Caudate nucleus (tissue), 63 donors: ENCODE measurements at places on chromosomes 3 and 15.

DNA sequence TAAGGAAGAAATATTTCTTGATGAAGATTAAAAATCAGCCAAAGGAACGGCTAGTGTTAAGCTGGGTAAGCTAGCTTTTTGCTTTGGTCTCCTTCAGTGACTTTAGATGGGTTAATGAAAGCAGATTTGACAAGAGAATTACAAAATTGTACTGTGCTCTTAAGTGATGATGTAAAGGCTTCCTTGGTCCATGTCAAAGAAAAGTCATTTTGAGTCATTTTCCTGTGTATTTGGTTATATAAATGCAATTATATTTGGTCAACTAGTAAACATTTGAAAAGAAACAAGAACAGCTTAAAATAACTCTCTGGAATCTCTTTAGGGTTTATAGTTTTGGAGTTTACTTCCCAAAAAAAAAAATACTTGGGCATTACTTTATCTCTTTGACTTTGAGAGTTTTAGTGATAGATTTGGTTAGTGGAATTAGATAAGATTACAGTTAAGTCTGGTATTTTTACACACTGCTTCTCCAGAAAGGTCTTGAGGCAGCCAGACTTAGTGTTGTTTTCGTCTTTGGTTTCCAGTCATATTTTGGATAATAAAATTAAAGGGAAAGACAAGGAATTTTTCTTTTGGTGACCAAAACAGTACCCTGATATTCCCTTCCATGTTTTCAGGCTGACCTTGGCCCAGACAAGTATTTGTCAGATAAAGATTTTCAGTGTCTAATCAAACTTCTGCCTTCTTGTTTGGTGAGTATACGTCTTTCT is 42.3 kb downstream of the PDHB start:
- DNase-seq, result no peak

DNA sequence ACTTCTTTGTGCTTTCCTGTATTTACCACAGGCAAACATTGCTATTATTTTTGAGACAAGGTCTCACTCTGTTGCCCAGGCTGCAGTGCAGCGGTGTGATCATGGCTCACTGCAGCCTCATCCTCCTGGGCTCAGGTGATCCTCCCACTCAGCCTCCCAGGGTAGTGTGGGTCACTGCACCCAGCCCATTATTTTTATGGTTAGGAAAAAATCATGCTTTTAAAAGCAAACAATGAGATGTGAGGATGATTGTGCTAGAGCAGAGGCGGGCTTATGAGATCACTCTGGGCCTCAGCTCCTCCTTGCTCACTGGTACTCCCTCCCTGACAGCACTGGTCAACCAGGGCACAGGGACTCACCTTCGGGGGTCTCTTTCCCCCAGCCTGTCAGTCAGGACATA is 2.2 kb downstream of the MAN2C1 start:
- no peak for DNase-seq

DNA sequence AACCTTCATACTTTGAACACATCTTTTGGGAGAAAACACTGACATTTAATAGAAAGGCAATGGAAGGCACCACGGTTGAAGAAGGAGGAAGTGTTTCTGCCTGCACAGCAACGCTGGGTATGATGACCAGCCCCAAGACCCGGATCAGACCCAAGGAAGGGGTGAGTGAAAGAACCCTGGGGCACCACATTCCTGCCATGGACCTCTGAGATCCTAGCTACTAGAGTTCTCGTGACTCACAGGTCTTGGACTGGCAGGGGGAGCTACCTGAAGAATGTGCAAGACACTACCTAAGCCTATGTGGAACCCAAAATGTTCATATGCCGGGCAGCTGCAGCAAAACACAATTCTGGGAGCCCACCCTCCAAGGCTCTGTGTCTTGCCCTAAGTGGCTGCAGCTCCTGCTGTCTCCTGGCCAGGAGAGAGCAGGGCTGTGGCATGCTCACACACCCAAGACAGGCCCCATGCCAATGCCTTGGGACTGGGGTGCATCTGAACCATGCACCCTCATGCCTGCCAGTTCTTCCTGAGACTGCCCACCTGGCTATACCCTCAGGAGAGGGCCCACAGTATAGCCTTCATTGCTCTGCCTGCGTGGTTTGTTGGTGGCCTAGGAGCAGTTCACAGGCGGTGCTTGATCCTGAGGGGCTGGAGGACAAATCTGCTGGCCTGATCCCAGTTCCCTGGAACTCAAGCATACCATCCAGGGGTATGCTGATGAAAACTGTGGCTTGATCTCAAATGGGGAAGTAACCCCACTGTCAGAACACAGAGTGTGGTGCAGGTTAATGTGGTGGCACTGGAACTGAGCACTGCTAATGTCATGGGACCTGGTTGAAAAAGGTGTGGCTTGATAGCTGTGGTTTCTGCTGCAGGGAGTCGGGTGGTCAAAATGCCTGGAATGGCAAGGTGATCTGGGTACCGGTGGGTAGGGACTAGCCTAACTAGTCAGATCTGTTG is 353.3 kb upstream of the ARHGEF26 start:
- no peak for DNase-seq

DNA sequence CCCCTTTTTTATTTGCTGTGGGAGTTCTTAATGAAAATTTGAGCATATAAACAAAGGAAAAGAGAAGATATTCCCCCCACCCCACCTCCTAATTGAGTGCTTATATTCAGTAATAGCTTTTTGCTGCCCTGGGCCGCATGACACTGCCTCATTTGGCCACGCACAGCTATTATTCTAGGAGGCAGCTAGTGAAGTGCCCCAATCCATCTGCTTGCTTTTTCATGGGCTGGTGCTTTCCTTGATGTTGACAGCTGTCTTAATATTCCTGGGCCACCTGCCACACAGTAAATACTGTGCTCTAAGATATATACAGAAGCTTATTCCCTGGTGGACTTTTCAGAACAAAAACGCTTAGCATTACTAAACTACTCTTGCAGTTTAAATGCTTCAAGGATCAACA is 3.8 kb upstream of the CRYBG3 start:
- no peak for DNase-seq

DNA sequence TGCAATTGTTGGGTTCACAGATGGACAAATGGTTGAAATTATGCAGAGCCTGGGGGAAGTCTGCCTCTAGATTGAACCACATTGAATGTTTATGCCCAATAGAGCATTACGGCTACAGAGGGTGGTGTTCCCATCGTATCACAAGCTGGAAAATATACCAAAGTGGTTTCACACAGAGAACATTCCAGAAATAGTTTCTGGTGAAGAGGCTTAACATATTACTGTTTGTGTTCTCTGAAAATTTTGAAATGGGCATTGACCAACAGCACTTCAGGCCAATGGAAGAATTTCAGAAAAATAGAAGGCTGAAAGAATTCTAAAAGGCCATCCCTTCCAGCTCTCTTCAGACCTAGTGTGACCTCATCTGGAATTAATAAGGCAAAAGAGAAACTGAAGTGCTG is 203.9 kb downstream of the NEK10 start:
- DNase-seq, result no peak

GRCh38 chr3:138173769-138174420 is 826 bp downstream of the DBR1 start:
- DNase-seq, result no peak

GRCh38 chr3:105394177-105394576 is 27.5 kb downstream of the ALCAM start:
- DNase-seq, result no peak
